ENCODE measurements at places on chromosomes 16 and 17. TPM values are rescaled to one million over a fixed set of nuclear protein-coding genes. Genes with fewer than 3 reads are reported as not detected.

TEX19 gene
- not detected for total RNA-seq

TBC1D16 gene
- 34.4 TPM for total RNA-seq

SLC38A8 gene
- not detected for total RNA-seq

CAPNS2 gene
- total RNA-seq: 0.58 TPM

PARD6A gene
- 3.9 TPM for total RNA-seq

MYOCD gene
- total RNA-seq: 4.9 TPM

TTYH2 gene
- total RNA-seq: 35.6 TPM

CDT1 gene
- 19.7 TPM for total RNA-seq

C17orf107 gene
- 5.6 TPM for total RNA-seq

B9D1 gene
- total RNA-seq: 32.5 TPM

CDH3 gene
- total RNA-seq: 46.4 TPM

PRR11 gene
- 5.3 TPM for total RNA-seq

PLCG2 gene
- 47.6 TPM for total RNA-seq

TBC1D26 gene
- 0.99 TPM for total RNA-seq

ZNF19 gene
- 7.9 TPM for total RNA-seq

OR2C1 gene
- total RNA-seq: 1.3 TPM

UMOD gene
- total RNA-seq: 637 TPM

SNAI3 gene
- 8.2 TPM for total RNA-seq

CREBBP gene
- total RNA-seq: 101 TPM

NT5M gene
- 5.9 TPM for total RNA-seq

ZNF469 gene
- 3.4 TPM for total RNA-seq

ANKFN1 gene
- 1.5 TPM for total RNA-seq

MT1H gene
- total RNA-seq: 18.5 TPM

KIF18B gene
- 5.4 TPM for total RNA-seq

ERAL1 gene
- total RNA-seq: 38.7 TPM

CSF3 gene
- not detected for total RNA-seq

All from metanephros (tissue), 2 donors.